ENCODE measurements at places on chromosomes 5 and 9.

GRCh38 chr5:159539678-159540077 is 209.4 kb upstream of the IL12B start:
- DNase-seq = peak; percentile 5

DNA sequence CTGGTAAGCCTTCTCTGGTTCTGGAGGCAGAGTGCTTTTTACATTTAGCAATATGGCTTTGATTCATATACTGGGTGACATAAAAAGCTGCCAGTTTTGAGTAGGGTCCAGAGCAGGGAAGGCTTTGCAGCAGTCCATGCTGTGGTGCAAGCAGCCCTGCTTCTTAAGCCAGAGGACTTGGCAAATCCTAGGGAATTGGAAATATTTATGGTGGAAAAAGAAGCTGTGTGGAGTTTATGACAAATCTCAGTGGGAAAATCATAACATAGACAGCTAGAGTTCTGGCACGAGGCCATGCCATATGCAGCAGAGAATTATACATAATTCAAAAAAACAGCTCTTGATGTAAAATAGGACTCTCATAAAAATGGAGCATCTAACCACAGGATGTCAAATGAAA is 536.4 kb downstream of the RASEF start:
- no peak for DNase-seq

GRCh38 chr5:101717721-101718120 is 578.4 kb downstream of the SLCO4C1 start:
- DNase-seq = no peak

- no peak for DNase-seq
Measured at GRCh38 chr9:86187121-86187520, 72.3 kb downstream of the C9orf153 start.

DNA sequence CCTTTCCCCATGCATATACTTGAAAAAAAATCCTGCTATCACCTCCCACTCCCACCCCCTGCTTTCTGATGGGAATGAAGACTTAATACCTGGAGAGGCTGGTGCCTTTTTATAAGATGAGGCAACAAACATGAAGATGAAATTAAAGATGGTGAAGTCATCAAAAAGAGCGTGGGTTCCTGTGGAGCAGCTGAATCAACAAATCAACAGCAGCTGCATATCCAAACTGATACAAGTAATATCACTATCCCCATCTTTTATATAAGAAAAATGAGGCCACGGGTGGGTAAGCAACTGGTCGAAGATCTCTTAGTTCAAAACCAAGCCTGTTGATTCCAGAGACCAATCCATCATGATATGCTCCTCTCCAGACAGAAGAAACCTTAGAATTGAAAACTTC is 268.5 kb downstream of the ENC1 start:
- DNase-seq = no peak

- DNase-seq = no peak
Measured at GRCh38 chr9:99019510-99020331, 76.0 kb downstream of the COL15A1 start.

GRCh38 chr9:91246846-91247245 is 114.9 kb downstream of the AUH start:
- DNase-seq = no peak

DNA sequence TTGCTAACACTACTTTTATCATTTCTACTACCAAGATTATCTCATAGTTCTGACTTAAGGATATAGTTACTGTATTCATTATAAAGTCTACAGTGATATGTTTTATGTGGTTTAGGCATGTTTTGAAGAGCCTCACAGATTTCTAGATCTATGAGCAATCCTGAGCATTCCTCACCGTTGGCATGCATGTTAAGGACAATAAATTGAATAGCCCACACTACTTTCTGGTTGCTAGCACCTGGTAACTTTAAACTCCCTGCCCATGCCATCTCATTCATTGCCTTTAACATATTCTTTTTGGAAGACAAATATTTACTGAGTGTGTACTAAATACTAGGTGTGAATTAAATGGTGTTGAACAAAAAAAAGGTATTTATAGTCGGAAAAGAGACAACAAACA is 868.1 kb upstream of the CDH9 start:
- no peak for DNase-seq

DNA sequence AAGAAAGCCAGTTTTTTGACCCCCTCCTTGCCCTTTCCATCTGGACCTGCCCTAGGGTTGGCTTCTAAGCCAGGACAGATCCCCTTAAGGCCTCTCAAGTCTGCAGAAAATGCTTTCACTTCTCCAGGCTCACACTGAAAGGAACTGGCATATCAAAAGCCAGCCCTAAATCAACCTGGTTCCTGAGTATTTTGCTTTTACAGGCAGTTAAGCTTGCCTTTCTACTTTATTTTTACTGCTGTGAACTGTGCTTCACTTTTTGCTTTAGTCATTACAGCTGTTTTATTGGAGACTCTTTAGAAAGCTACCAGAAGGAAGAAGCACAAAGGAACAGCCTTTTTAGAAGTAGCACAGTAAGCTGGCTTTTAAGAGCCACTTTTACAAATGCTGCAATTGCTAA is 5.0 kb downstream of the TARS1 start:
- DNase-seq = no peak

DNA sequence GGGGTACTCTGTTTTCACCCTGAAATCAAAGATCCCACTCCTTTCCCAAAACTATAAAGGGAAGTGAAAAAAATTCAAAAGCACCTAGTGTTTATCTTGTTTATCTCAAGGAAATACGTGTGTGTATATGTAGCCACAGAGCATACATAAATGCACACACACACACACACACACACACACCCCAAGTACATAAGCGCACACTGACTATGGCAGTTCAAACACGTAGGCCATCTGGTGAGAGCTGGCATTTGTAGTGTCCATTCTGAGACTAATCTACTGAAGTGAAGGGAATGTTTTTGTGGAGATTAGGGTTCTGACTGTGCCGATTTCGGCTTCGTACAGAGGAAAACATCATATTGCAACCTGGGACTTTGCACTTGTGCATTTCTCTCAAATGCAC is 451.7 kb downstream of the BNC2 start:
- DNase-seq = no peak

GRCh38 chr5:142080248-142080647 is 28.3 kb upstream of the NDFIP1 start:
- DNase-seq = no peak

GRCh38 chr5:127697894-127698600 is 5.1 kb upstream of the CCDC192 start:
- DNase-seq = no peak

- DNase-seq = no peak
Measured at GRCh38 chr5:179417696-179418095, 72.4 kb upstream of the ADAMTS2 start.

GRCh38 chr9:28166179-28166578 is 592.9 kb upstream of the C9orf72 start:
- no peak for DNase-seq

- no peak for DNase-seq
Measured at GRCh38 chr5:14676320-14676719, 11.8 kb downstream of the OTULIN start.

GRCh38 chr9:9124616-9125015 is 1325.0 kb upstream of the DMAC1 start:
- DNase-seq = no peak

All from B cell (primary cell).